ENCODE measurements at places on chromosomes 2 and 18.

DNA sequence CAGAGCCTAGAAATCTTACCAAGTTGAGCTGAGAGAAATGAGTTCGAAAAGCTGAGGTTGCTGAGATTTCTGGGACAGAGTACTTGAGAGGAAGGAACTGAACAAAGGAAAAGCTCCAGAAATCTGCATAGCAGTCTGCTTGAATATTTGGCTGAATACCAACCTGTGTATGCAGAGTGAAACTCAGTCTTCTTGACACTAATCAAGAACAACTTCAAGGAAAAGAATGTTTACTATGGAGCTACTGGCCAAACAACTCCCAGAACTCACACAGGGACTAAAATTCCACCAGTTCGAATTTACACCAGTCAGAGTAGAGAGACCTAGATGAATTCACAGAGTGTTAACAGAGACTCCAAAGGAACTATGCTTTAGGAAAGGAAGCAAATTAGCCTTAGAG lies 66.5 kb downstream of the USP37 start:
- no peak for DNase-seq

DNA sequence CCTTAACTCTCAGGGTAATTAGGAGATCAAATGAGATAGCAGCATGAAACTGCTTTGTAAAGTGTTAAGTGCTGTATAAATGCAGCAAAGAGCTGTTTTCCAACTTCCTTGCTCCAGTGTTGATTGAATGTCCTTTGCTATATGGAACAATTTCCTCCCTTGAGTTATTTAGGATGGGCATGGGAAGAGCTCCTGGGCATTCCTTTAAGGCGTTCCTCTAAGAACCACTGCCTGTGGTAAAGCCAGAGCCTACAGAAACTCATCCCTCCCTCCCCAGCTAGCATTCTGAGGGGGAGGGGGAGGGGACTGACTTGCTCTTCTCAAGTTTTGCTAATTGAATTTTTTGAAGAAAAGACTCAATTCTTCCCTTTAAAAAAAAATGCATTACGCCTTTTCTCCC lies 1.4 kb downstream of the AKAIN1 start:
- no peak for DNase-seq

DNA sequence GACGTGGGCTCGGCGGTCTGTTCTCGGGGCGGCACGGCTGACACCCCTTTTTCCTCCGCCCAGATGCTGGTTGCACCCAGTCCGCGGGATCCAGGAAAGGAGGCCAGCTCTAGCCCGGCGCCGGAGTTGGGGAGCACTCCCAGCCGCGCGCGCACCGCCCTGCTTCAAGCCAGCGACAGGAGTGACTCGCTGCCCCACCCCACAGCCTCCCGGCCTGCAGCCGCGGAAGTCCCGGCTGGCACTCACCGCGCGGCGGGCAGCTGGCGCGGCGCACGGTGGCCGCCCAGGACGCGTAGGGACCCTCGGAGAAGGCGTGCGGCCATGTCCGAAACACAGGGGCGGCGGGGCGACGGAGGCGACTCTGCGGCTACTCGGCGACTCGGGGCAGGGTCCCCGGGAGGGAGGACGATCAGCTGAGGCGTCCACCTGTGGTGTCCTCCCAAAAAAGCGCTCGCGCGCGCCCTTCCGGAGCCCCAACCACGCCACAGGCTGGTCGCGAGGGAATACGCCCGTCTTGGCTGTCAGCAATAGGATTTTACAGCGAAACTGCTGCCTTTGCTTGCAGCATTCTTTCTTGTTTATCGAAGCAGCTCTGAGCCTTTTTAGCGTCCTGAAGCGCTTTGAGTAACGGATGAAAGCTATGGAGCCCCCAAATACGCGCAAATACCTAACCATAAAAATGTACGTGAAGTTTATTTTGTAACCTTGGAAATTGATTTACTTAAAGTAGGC lies at the start of gene ACADL:
TSS of gene ACADL (minus strand) at position 507 of the 732 bp plus-strand sequence. CDS start at position 323, 184 bp downstream.
- DNase-seq, result no peak

DNA sequence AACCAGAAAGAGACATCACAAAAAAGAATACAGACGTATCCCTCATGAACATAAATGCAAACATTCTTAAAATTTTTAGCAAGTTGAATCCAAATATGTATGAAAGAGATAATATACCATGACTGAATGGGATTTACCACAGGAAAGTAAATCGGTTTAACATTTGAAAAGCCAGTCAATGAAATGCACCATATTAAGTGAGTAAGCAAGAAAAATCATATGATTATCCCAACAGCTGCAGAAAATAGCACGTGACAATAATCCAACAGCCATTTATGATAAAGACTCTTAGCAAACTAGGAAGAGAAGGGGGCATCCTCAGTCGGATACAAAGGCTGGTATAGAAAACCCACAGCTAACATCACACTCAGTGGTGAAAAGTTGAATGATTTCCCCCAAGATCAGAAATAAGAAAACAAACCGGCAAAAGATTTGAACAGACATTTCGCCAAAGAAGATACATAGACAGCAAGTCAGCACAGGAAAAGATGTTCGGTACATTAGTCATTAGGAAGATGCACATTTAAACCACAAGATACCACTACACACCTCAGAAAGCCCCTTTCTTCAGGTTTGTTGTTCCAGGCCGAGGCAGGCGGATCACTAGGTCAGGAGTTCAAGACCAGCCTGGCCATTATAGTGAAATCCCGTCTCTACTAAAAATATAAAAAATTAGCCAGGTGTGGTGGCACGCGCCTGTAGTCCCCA lies 144.3 kb downstream of the INHBB start:
- no peak for DNase-seq

GRCh38 chr2:101251844-101252407 lies 760 bp upstream of the CNOT11 start:
- no peak for DNase-seq

DNA sequence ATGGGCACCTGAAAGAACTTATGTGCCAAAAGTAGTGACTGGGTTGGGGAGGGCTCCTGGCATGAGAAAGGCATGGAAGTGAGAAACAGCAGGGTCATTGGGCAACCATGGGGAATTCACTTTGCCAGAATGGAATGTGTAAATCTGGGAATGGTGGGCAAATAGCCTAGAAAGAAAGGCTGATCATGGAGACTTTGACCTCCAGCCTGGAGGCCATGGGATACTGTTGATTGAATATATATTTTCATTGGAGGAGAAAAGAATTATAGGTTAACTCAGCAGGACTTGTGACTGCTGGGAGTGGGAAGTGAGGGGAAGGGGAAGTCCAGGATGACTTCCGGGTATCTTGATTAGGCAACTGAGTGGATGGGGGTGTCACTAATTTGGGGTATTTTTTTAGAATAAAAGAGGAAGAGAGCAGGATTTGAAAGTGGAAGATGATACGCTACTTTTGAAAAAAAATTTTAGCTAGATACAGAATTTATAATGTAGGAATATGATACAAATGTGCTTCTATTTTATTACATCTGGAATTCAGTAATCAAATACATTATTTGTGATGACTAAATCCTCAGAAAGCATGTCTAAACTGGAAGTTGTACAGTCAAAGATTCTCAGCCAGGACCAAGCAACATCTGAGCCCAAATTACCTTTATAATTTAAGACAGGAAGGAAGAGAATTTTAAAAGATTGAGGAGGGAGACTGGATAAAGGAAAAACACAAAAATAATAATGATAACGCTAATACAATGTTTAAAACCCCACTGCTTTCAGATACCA lies 116.2 kb downstream of the GATA6 start:
- DNase-seq, result no peak

DNA sequence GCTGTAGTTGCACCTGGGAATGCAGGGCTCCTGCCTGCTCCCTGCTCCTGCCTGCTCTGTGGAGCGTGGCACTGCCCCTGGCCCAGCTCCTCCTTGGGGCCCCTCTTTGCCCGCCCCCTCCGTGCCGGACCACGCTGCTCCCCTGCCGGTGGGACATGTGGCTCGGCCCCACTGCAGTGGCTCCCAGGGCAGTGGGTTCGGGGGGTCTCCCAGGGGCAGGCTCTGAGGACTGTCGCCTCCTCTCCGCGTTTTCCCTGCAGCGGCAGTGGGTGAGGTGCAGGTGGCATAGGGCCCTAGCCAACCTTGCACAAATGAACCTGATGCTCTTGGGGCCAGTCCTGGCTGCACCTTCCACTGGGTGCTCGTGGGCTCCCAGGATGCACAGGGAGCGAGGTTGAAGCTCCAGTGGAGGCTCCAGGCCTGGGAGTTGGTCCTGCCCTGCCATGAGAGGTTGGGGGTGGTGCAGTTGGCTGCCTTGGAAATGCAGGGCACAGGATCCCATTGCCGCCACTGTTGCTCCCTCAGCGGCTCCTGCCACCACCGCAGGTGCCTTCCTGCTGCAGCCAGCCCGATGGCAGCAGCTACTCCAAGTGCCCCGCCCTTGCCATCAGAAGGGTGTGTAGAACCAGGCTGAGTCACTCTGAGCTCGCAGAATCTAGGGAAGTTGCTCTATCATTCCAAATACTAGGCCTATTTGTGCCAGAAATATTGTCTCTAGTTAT lies 313.1 kb upstream of the SYT4 start:
- no peak for DNase-seq

DNA sequence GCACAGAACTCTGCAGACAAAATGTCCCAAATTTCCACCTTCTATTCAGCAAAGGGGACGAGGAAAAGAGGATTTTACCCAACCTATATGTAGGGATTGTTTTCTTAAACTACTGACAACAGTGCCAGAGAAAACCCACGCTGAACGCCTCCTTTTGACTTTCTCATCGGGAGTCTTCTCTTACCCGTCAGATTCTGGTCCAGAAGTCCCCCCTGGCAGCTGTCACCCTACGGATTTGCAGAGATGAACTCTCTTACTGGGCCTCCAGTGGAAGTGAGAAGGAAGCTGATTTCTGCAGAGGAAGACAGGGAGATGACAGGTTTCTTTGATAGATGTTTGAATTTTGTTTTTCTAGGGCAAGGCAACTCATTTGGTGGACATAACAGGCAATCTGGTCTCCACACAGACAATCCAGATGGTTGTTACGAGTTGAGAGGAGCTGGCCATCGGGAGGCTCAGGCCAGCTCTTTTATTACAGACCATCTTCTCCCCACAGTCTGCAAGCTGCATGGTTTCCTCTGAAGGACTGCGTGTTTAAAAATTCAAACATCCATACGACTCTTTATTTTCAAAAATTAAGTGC lies 804.3 kb downstream of the RNF144A start:
- DNase-seq, result no peak

DNA sequence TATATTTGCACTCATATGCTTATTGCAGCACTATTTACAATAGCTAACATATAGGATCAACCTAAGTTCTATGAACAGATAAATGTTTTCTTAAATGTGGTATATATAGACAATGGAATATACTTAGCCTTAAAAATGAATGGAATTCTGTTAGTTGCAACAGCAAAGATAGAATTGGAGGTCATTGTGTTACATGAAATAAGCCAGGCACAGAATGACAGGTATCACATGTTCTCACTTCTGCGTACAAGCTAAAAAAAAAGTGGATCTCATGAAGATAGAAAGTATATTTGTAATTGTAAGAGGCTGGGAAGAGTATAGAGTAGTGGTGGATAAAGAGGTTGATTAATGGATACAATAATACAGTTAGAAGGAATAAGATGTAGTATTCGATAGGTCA lies 255.5 kb upstream of the SETBP1 start:
- DNase-seq, result no peak

- no peak for DNase-seq
Measured at GRCh38 chr18:70296289-70296688, 7.4 kb downstream of the SOCS6 start.

All from stimulated activated CD8-positive, alpha-beta memory T cell treated with anti-CD3 and anti-CD28 coated beads, Interleukin-2, amount 100 ng/mL, for 1 hour (primary cell).